Stimulated activated naive CD4-positive, alpha-beta T cell treated with Interleukin-2 at 50 U/mL for 16 hours (primary cell): ENCODE measurements at places on chromosomes 2 and 18.
A peak's percentile ranks its signal among the peaks of the same experiment; 100 is the strongest.

DNA sequence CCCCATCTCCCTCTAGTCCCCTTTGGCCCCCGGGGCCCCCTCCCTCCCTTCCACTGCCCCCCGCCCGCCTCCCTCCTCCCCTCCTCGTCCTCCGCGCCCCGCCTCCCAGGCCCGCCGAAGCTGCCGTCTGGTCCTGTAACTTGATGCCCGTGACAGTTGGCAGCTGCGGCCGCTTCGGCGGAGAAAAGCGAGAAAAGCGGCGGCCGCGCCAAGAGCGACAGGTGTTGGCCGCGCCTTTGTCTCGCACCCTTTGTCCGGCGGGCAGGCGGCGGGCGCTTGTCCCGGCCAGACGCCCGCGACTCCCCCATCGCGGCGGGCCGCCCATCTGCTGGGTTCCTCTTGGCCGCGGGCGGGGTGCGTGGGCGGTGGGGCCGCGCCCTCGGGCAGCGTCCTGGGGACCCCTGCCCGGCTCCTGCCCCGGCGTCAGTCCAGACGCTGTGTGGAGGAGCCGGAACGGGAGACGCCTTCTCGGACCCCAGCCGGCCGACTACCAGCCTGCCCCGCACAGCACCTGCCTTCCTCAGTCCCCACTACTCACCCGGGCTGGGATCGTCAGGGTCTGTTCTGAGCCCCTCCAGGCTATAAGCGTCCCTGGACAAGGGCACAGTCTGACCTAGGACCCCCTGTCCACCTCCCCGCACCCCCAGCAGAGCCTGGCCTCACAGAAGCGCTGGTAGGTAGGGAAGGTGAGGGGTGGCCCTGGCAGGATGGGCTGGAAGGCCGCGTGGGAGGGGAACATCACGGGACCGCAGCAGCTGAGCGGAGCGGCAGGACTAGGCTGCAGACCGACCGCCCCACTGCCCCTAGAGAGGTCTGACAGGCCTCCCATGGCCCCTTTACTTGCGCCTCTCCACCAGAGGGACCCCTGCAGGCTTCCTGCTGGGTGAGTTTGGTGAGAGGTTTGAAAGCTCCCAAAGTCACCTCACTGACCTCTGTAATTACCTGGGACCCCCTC, 1.2 kb upstream of the HES6 start:
- peak; percentile 8 for DNase-seq

DNA sequence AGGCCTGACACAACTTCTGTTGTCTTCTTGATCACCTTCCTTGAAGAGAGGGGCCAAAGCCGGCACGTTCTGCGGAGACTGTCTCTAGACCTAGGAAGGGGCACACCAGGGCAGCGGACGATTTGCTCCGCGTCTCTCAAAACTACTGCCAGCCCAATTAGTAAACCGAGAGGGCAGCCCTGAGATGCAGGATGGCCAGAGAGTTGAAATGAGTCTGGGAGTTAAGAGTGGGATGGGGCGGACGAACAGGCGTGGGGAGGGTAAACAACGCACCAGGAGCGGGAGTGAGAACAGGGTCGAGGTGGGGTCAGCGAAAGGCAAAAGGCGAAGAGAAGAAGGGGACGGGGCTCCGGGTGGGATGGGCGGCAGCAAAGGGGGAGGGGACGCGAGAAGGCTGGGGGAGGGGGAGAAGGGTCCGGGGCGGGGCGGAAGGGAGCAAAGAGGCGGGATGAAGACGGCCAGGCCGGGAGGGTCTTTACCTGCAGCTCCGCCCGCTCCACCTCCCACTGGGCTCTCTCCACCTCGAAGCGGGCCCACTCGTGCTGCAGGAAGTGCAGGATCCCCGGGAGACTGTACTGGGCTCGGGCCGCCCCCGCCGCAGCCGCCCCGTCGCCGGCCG, 476 bp downstream of the STRN start:
- DNase-seq = peak; percentile 57

GRCh38 chr18:6811816-6812215, 82.3 kb downstream of the ARHGAP28 start:
- no peak for DNase-seq

DNA sequence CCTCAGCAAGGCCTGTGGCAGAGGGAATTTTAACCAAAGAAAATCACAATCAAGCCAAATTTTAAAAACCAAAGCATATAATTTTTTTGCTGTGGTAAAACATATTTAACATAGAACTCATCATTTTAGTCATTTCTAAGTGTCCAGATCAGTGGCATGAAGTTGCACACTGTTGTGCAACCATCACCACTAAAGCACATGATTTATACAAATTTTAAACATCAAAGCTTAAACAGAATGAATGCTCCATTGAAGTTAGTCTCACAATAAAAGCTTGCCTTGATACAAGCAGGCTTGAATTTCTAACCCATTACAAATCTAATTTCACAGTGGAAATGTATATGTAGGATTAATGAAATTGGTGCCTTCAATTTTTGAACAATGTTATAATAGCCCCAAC, 31.2 kb downstream of the FTCDNL1 start:
- DNase-seq = no peak

GRCh38 chr2:99867770-99868169, 274.6 kb downstream of the AFF3 start:
- no peak for DNase-seq
